Ecto neural progenitor cell (in vitro differentiated cells): ENCODE measurements at places on chromosomes 11 and 22.

DNA sequence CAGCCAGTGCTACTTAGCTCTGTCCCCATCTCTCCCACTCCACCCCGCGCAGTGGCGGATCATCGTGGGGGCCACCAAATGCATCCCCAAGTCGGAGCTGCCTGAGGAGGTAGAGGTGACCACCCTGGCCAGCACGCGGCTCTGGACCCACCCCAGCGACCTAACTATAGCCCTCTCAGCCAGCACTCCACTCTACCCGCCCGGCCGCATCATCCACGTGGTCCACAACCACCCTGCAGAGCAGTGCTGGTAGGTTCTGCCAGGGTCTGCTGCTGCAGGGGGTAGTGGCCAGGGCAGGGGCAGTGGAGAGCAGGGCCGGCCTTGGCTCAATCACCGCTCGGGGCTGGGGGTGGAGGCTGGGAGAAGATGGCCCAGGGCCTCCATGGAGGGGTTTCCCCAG is 13.0 kb upstream of the MYRF start:
- DNase-seq: no peak

DNA sequence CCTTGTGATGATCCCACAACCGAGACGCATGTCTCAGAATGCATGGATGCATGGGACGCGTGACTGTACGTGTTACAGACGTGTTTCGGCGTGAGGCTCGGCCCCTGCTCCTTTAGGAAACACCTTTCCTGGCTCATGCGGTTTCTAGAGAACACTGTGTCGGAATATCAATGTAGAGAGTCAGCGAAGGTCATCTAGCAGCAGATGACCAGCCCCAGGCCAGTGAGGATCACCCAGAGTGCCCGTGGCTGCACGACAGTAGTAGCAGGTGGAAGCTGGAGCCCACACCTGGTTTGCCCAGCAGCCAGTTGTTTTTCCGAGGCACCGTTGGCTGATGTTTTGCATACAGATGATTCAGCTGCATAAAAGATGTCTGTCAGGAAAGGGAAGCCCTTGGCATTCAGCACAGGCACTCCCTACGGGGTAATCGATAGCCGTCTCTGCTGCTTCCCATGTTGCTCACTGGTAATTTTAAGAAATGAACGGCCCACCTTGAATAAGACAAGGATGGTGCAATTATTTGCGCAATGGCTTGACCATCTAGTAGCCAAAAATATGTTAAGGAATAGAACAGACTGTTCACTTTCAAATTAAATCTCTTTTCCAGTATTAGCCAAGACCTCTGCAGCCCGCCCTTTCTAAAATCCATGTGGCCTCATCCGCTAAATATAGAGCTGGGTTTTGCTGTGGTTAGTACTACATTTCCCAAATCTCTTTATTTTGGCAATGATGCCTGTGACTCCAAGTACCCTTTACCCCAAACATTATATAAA is 1.1 kb upstream of the CLTCL1 start:
- DNase-seq: no peak

DNA sequence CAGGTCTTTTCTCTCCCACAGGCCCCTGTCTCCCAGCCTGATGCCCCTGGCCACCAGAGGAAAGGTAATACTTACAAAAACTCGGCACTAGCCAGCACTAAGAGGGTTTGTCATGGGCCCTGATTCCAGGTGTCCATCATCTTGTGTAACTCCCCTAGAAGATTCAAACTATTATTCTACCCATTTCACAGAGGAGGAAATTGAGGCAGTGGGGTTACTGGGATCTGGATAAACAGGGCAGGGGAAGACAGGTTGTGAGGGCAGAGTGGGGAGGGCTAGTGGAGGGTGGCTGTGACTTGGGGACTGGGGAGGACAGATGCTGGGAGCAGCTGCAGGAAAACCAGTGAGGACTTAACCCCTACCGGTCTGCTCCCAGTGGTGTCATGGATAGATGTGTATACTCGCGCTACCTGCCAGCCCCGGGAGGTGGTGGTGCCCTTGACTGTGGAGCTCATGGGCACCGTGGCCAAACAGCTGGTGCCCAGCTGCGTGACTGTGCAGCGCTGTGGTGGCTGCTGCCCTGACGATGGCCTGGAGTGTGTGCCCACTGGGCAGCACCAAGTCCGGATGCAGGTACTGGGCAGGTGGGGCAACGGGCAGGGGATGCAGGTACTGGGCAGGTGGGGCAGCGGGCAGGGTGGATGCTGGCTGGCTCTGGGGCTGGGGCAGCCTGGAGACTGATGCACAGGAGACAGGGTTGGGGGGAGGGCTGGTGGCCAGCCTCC is 1.2 kb downstream of the VEGFB start:
- DNase-seq: no peak

- no peak for DNase-seq
These were observed 2.9 kb downstream of the CHID1 start for GRCh38 chr11:907668-908067.

GRCh38 chr22:25853501-25854284 is 111.7 kb downstream of the MYO18B start:
- peak; percentile 17 for DNase-seq

GRCh38 chr22:43924877-43925276 is 1.3 kb downstream of the PNPLA3 start:
- DNase-seq: no peak

DNA sequence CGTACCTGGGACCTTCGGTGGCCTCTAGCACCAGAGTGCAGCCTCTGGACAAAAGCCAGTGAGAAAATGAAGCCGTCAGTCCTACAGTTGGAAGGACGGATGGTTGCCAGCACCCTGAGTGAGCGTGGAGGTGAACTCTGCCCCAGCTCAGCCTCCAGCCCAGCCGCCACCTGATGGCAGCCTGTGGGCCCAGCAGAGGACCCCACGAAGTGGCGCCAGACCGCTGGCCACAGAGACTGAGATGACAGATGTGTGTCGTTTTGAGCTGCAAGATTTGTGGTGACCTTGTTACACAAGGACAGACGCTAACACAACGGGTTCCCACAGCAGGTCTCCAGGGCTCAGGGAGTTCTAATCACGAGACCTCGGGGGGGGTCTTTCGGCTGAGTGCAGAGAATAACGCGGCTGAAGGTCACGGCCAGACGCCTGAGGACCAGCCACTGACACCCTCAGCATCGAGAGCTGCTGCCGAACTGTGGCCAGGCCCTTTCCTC is 75.0 kb downstream of the BRD1 start:
- DNase-seq: no peak

DNA sequence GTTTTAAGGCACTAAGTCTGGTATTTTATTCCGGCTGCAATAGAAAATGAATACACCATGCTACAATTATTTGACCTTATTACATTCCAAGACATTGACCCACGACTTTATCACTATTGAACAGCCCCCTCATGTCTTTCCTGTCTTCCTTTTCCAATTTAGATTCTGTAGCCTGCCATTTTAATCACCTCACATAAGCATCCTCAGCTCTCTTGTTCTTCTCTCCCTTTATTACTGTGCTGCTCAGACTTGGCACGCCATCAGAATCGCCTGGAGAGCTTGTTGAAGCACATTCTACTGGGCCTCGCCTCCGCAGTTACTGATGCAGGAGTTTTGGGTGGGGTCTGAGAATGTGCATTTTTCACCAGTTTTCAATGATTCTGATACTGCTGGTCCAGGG is 38.7 kb upstream of the SWAP70 start:
- DNase-seq: no peak

GRCh38 chr11:10032935-10033334 is 261.1 kb downstream of the SBF2 start:
- DNase-seq: no peak

- DNase-seq: peak; percentile 38
These were observed 492.7 kb downstream of the BRD1 start for GRCh38 chr22:49334976-49335375.

GRCh38 chr22:49305966-49306631 is 521.6 kb downstream of the BRD1 start:
- DNase-seq: peak; percentile 28

DNA sequence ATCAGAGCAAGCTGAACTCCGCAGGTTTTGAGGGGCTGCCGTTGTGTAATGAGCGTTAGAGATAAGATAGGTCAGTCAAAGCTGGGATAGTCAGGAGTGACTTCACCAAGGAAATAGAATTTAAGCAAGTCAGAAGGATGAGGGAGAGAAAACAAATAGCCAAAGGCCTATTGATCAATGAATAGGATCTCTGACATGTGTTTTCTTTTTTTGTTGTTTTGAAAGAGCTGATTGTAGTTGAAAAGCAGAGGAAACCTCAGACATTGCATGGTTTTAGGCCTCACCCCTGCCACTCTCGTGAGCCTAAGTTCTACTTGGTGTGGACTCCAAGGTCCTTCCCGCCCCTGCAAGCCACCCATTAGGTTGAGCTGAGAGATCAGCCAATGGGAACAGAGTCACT is 3.2 kb downstream of the EIF3L start:
- no peak for DNase-seq

DNA sequence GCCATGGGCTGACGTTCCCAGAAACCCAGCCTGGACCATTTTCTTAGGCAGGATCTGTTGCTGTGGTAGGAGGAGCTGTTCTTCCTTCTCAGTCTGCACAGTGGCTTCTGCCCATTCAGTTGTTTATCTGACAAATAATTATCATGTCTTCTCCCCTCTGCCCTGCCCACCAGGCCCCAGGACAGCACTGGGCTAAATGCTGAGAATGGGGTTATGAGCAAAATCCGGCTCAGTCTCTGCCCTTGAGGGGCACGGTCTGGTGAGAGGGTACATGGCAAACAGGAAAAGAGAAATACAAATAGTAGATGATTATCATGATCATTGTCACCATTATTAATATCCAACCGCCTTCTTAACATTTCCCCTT is 42.9 kb downstream of the C11orf96 start:
- no peak for DNase-seq

- no peak for DNase-seq
These were observed 40.3 kb upstream of the AMOTL1 start for GRCh38 chr11:94727819-94728218.

DNA sequence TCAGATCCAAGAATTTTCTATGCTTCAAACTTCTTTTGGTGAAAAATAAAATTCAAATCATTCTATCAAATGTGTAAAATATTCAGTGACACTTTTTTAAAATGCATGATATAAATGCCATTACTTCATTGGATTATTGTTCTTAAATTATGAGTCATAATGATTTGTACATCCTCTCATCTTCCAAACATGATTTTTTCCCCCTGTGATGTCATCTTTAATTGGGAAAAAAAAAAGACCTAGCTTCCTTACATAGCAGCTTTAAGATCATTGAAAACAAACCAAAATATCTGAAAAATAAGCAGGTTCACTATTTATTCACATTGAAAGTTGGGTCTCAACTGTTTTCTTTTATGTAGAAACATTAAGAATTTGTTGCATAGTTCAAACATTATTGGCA is 1549.4 kb downstream of the LRRC4C start:
- no peak for DNase-seq

DNA sequence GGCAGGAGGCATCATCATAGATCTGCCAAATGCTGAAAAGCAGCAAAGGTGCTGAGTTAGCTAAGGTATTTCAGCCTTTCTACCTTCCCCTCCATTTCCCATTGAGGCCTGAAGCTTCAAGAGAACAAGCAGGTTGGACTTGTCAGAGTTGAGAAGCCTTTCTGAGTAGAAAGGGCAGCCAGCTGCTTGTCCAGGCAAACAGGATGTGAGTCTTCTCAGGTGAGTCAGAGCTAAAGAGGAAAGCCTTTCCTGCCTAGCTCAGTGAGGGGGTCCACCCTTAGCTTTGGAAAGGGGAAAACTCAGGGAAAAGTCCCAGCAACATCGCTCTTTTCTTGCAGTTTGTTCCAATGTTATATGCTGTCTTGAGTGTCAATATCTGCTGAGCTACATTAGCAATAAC is 13.2 kb upstream of the MPZL2 start:
- DNase-seq: no peak

DNA sequence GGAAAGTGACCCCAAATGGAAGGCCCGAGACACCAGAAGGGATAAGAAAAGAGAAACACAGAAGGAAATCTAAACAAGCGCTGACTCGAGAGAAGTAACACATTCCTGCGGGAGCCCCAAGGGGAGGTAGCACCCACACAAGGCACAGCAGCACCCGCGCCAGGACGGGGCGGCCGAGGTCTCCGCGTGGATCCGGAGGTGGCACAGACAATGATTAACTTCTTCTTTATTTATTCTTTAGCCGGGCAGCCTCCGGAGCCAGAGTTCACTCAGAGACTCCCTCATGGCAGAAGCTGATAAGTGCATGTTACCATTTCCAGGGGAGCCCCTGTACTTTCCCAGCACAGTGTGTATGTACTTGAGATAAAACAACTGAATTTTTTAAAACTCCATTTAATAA is 5.1 kb downstream of the TOLLIP start:
- DNase-seq: peak; percentile 27

- peak; percentile 81 for DNase-seq
These were observed 6.0 kb downstream of the APOL1 start for GRCh38 chr22:36258701-36259614.

GRCh38 chr11:94400050-94400449 is 1.2 kb downstream of the GPR83 start:
- DNase-seq: no peak

- no peak for DNase-seq
These were observed 186.8 kb downstream of the SOX6 start for GRCh38 chr11:16169541-16169940.

- no peak for DNase-seq
These were observed 66.6 kb downstream of the ATXN10 start for GRCh38 chr22:45738206-45738605.

- DNase-seq: no peak
These were observed 8.1 kb upstream of the ANKRD13D start for GRCh38 chr11:67280788-67281551.

GRCh38 chr11:59141673-59142460 is 789 bp upstream of the FAM111A start:
- no peak for DNase-seq

DNA sequence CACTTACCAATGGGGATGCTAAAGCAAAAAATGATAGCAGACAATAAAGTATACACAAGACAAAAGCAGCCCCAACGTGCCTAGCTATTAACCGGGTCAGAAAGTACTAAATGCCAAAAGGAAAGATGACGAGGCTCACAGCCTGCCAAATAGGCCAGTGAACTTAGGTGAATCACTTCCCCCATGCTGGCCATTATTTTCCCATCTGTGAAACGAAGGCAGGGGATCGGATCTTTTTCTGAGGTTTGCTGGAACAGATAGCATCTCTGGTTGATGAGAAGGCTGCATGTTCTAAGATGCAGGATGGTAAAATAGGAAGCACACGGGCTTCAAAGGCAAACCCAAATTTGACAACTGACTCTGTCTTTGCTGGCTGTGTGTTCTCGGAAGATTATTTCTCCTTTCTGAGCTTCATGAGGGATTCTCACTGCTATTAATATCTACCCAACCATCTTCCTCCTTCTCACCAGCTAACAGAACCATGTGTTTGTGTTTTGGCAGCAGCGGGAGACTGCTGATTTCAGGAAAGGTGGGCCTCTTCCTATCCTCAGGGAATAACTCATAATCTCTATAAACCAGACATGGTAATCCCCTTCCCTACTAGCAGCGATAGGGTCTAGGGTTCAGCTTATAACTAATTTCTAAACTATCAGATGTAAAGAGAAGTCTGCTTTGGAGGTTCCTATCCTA is 390.7 kb downstream of the LARGE1 start:
- DNase-seq: no peak

GRCh38 chr11:14537134-14537599 is 17.0 kb upstream of the PSMA1 start:
- no peak for DNase-seq

DNA sequence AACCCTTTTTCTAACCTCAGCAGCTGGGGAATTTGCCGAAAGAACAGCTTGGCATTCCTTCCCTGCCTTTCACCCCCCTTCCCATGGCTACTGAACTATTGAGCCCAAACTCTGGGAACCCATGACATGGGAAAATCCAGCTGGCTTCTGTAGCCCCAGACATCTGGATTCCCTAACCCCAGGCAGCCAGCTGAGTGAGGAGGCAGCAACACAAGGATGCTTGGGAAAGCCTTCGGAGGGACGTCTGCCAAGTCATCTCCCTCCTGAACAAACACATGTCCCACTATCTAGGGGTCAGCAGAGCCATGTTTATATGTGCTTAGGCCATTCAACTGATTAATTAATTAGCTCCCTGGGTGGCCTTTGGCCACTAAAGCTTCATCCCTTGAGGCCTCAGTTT is 21.6 kb downstream of the LRRC55 start:
- DNase-seq: no peak
